ENCODE measurements at places on chromosomes 11 and 22.

- no peak for DNase-seq
These were observed 167.3 kb downstream of the NTM start for GRCh38 chr11:131537748-131538147.

DNA sequence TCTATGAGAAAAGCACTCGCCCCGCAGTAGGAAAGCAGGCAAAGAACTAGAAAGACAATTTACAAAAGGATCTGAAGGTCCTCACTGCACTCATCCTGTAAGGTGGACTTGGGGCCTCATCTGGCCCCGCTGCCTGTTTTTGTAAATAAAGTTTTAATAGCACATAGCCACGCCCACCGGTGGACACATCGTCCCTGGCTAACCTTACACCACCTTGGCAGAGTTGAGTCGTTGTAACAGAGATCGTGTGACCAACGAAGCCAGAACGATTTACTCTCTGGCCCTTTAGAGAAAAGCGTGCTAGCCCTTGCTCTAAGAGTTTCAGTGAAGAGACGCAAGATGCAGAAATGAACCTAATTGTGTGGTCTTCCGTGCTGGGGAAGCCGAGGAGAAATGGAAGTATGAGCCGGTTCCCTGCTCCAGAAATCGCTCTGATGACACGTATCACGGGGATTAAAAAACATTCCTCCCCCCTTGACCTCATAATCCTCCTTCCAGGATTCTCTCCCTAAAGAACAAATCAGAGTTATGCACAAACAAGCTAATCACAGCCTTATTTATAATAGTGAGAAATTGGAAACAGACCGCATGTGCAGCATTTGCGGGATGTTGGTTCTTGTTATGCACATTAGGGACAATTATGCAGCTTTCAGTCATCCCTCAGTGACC is 80.1 kb downstream of the CDKN1C start:
- DNase-seq = no peak

DNA sequence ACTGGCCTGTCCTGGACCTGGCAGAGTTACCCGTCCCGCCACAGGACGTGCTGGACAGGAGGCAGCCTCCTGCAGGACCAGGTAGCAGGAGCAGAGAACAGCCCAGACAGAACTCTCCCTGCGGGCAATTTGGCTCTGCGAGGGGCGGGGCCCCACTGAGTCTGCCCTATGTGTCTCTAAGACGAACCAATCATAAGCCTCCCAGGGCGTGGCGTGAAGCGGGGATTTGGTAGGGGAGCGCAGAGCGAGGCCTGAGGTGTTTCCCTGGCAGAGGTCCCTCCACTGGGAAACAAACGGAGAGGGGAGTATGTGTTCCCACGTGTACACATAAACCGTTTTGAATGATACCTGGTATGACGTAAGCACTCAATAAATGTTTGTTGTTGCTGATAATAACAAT is 7.4 kb downstream of the CD82 start:
- no peak for DNase-seq

GRCh38 chr11:65184146-65184545 is 2.4 kb downstream of the CAPN1 start:
- no peak for DNase-seq

DNA sequence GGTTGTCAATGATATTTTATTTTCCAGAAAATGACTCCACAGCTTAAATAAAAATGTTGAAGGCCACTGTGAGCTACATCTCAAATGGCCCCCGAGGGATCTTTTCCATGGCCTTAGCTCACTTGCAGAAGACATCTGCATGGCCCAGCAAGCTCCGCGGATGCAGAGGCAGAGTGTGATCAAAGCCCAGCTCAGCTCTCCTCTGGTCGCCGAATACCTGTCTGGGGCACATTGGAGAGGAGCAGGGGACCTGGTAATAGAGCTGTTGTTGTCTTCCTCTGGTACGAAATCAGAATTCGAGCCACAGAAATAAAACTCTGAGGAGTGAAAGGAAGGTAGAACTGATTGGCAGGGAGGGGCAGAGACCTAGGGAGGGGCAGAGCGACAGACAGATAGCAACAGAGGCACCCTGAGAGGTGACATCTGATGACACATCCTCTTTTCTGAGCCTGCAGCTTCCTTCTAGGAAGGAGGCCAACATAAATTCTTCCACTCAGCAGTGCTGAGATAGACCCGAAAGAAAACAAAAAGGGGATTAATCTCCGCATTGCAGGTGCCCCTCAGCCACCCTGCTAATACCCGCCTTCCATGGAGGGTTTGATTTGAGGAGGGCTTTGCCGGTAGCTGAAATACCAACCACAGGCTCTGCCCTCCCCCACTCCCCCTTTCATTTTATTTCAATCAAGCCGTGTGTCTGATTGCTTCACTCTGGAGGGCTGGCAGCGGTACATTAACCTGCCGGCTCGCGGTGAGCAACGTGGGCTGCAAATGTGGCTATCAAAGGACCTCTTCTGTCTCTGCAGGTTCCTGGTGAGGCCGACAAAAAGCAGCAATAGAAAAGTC is 759.4 kb downstream of the OPCML start:
- DNase-seq = no peak

GRCh38 chr11:13929395-13929891 is 33.1 kb upstream of the SPON1 start:
- no peak for DNase-seq

DNA sequence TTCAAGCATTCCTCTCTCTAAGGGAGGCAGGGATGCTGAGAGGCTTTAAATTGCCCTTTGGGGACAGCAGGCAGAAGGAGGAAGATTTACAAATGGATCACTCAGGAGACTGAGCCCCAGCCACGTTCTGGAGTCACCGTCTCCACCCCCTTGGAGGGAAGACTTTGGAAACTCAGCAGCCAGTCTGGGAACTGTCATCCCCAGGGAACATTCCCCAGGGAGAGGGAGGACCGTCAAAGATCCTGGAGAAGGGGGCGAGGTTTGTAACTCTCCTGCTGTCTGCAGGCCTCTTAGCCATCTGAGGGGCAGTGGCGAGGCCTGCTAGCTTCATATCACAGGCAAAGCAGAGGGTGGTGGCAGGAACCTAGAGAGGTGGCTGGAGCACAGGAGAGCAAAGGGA is 56.1 kb upstream of the SLC22A12 start:
- DNase-seq = no peak

Data from stimulated activated CD8-positive, alpha-beta memory T cell treated with anti-CD3 and anti-CD28 coated beads, Interleukin-7, amount 100 ng/mL, for 1 hour (primary cell).